ENCODE measurements at places on chromosomes 3 and 15.

DNA sequence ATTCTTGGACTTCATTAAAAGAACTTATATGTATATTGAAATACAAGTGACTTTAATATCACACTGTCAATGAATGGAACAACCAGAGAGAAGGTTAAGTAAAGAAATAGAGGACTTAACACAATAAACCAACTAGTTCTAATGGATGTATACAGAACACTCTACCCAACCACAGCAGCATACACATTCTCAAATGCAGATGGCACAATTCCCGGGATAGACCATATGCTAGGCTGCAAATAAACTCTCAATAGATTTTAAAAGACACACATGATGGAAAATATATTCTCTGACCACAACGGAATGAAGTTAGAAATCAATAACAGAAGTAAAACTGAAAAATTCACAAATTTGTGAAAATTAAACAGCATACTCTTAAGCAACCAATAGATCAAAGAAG is 214.3 kb upstream of the LINGO1 start:
- DNase-seq = no peak

DNA sequence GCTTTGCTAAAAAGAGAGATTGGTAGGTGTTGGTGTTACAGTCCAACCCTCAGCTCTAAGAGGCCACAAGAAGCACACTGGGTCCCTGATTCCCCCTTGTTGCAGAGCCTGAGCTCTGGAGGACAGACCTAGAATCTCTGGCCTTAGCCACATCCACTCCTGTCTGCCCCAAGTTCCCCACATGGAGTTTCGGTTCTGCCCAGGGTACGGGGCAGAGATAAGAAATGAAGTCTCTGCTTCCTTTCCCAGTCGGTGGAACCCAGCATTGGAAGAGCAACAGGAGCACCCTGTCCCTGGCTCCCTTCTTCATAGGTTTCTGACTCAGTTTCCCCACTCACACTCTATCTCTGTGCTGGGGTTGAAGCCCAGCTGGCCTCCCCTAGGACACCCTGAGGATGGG is 13.2 kb downstream of the PRR23E start:
- DNase-seq = no peak

GRCh38 chr15:63849906-63850305 is 16.2 kb upstream of the HERC1 start:
- no peak for DNase-seq

DNA sequence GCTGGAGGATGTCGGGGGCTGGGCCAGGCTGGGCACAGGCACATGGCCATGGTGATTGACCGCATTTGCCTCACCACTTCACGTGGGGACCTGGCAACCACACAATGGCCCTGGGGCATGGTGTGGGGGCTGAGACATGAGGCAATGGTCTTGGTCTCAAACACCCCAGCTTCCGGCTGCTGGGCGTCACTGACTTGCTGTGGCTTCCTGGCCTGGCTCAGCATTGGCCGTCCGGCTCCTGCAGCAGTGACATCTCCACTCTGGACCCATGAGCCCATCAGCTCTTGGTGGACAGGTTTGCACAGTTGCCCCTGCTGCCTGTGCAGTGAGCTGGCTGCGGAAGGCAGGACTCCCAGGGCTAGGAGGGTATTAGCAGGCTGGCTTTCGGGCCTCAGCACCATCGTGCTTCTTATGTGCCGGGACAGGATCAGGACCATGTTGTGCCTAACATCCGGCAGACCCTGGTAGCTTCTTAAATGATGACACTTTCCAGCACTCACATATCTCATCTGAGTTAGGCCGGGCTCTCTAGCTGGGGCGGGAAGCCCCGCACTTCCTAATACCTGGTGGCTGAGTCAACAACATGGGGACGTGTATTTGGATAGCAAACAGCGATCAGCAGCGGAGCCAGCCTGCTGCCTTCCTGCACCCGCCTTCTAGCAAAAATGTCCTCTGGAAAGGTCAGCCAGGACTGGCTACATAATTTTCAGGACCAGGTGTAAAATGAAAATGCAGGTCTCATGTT is 34.1 kb downstream of the ZNF710 start:
- DNase-seq = no peak

GRCh38 chr3:118213892-118214291 is 820.8 kb downstream of the IGSF11 start:
- no peak for DNase-seq

Data from stimulated activated CD8-positive, alpha-beta memory T cell treated with anti-CD3 and anti-CD28 coated beads, Interleukin-7, amount 100 ng/mL, for 1 hour (primary cell).